ENCODE measurements at places on chromosomes 6 and 20. TPM values are rescaled to one million over a fixed set of nuclear protein-coding genes. Genes with fewer than 3 reads are reported as not detected.

- no peaks in the 10 kb centered on the region for H3K36me3 ChIP-seq
- no peak overlapping the region for H3K4me3 ChIP-seq
- no peaks in the 10 kb centered on the region for H3K4me1 ChIP-seq
- no peak for DNase-seq
- no peaks in the 10 kb centered on the region for H3K27me3 ChIP-seq
Observed at GRCh38 chr6:80263585-80263984, 157.1 kb downstream of the BCKDHB start.

- H3K27ac ChIP-seq, result no peak overlapping the region
- no peak for DNase-seq
- H3K27me3 ChIP-seq, result no peaks in the 10 kb centered on the region
- H3K4me1 ChIP-seq, result no peaks in the 10 kb centered on the region
- H3K4me3 ChIP-seq, result no peak overlapping the region
Observed at GRCh38 chr6:137115658-137116057, 57.8 kb downstream of the IL22RA2 start.

MOXD1 gene
- polyA plus RNA-seq, result 32.9 TPM

MUC22 gene
- polyA plus RNA-seq, result not detected

GSTA1 gene
- 0.43 TPM for polyA plus RNA-seq

CLDN20 gene
- 0.87 TPM for polyA plus RNA-seq

MAS1 gene
- 0.05 TPM for polyA plus RNA-seq

Measured in spinal cord (tissue), 10 donors.